ENCODE measurements at places on chromosomes 3 and 15. TPM values are rescaled to one million over a fixed set of nuclear protein-coding genes. Genes with fewer than 3 reads are reported as not detected.

Gene ANKRD28
- total RNA-seq, result 53.6 TPM

Gene MKRN2OS
- not detected for total RNA-seq

Gene PP2D1
- total RNA-seq, result not detected

Gene SEC22A
- 18.5 TPM for total RNA-seq

Gene LDHAL6B
- total RNA-seq, result not detected
